Activated CD8-positive, alpha-beta memory T cell treated with anti-CD3 and anti-CD28 coated beads, Interleukin-2, amount 50 U/mL, for 48 hours (primary cell): ENCODE measurements at places on chromosomes 7 and 10.

DNA sequence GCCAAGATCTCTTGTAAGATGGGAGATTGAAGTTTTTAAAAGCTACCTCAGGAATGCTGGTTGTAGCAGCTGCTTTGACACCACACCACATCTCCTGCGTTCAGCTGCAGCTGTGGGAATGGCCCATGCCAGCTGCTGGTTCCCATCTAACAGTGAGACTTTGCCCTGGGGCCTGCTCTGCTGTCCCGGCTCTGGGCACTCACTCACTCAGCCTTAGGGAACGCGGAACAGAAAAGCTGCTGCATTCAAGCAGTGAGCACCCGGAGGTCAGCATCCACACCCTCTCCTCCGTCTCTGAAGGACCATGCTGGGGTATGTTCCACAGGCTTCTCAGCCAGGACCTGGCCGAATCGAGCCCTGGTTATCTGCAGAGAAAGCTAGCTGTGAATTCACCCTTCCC is 197.1 kb upstream of the CXCL12 start:
- no peak for DNase-seq

DNA sequence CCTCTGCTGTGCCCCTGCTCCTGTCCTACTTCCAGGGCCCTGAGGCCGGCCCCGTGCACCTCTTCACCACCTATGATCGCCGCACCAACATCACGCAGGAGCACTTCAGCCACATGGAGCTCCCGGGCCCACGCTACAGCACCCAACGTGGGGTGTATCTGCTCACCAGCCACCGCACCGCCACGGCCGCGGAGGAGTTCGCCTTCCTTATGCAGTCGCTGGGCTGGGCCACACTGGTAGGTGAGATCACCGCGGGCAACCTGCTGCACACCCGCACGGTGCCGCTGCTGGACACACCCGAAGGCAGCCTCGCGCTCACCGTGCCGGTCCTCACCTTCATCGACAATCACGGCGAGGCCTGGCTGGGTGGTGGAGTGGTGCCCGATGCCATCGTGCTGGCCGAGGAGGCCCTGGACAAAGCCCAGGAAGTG is 1.8 kb downstream of the RBP3 start:
- DNase-seq: no peak

DNA sequence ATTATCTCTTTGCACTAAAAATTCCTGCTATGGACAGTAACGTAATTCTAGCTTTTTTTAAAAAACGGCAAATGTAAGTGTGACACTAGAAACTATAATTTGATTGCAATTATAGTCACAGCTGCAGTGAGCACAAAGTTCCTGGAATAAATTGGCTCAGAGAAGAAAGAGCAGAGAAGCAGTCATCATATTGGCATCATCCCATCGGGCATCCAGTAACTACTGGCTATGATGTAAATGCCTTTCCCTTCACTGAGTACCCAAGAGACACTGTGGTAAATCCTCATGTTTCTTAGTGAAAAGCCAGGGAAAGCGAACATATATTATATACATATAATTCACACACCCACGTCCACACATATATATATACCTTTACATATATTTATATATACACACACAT is 43.6 kb downstream of the PIP4K2A start:
- DNase-seq: no peak

GRCh38 chr7:98284335-98285036 is 3.0 kb downstream of the BRI3 start:
- DNase-seq: no peak

- no peak for DNase-seq
These were observed 28.0 kb downstream of the SEPTIN7 start for GRCh38 chr7:35828817-35829216.

DNA sequence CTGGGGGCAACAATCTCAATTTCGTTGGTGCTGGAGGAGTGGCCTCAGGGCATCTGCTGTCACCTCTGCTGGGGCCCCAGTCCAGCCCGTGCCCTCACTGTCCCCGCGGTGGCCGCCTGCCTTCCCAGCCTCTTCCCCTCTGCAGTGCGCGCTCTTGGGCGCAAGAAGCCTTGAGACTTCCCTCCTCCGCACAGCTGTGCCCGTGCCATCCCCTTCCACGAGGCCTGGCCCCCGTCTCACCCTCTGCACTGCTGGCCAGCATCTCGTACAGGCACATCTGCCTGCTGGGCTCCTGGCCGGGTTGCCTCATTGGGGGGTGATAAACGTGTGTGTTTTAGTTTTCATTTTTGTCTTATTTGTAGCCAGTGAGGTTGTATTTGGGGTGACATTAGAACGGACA is 14.0 kb downstream of the IDI2 start:
- DNase-seq: no peak

DNA sequence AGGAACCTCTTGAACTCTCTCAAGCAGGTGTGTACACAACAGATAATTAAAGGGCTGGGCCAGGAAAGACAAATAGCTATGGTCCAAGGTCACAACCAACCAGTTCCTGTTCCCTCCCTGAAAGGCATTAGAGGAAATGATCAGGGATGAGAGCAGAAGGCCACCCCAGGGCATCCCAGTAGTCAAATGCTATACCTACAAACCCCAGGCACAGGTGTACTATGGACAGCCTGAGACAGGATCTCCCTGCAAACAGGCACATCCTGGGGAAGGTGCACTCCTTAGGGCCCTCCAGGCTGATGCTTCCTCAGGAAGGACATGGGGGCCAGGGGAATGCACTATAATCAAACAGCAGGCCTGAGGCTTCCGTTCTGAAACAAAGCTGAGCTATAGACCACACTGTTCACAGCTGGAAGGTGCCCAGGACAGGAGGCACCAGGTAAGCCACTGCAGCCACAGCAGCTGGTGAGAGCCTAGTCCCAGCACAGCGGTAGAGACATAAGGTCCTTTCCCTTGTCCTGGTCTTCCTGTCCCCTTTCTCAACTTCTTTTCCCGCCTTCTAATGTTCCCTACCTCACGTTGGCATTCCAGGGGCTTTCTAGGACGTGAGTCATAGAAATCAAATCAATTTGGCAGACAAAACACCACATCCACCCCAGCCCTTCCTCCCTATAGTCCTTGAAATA is 13.3 kb downstream of the PARP12 start:
- DNase-seq: no peak

- no peak for DNase-seq
These were observed 587.6 kb upstream of the NRP1 start for GRCh38 chr10:33921970-33922605.
